ENCODE measurements at places on chromosomes 11 and 22.

DNA sequence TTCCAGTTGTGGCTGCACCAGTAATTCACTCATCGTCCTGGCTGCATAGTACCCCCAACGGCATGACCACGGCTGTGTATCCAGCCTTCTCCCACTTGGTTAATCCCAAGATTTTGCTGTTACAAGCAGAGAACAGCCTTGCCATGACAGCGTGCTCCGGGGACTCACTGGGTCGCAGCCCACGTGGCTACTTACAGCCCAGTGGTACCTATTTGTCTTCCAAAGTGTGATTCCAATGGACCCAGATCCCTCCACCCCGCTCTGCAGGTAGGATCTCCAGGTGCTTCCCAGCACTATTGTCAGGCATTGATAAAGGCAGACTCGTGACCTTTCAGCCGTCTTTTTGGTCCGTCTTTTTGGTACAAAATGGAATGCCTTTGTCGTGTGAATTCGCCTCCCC is 119.0 kb upstream of the FGF3 start:
- no peak for ATAC-seq

DNA sequence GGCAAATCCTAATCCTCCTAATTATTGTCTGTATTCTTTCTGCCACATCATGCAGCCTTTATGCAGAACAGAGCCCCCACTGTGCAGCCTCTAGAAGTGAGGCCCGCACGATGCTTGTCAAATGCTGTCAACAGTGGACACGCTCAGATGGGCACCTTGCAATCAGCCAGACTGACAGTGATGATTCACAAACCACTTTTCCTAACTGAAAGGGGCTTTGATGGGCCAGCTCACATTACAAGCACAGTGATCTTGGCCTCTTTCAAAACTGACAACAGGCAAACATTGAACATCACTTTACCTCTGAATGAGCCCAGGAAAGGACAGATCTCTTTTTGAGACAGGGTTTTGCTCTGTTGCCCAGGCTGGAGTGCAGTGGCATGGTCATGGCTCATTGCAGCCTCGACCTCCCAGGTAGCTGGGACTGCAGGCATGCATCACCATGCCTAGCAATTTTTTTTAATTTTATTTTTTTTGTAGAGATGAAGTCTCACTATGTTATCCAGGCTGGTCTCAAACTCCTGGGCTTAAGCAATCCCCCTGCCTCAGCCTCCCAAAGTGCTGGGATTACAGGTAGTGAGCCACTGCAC is 18.0 kb upstream of the E2F8 start:
- ATAC-seq, result no peak

DNA sequence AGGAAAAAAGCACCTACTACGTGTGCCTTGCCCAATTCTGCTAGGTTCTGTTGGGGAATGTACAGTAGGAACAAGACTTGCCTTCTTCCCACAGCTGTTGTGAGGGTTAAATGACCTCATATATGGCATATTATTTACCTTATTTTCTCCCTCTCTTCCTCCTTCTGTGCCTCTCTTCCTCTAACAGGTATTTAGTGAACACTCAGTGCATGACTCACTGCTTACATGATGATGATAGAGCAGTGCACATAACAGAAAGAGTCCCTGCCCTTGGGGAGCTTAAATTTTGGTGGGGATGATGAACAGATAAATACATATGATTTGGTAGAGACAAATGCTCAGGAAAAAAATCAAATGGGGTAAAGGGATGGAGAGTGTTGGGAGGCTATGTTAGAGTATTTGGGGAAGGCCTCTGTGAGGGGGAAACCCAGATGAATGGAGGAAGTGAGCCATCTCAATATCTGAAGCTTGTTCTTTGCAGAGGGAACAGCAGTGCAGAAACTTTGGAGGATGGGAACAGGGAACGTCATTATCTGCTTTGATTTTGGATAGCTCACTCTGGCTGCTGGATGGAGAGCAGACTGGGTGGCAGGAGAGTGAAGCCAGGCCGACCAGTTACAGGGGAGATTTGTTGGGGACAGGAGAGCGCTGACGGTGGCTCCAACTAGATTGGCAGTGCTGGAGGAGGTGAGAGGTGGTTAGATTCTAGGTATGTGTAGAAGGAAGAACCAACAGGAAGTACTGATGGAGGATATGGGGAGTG is 95.5 kb upstream of the TENM4 start:
- no peak for ATAC-seq

GRCh38 chr11:62402226-62402959 is 16.4 kb upstream of the SCGB1A1 start:
- ATAC-seq, result peak; percentile 85

GRCh38 chr22:48258064-48258701 is 1495.7 kb downstream of the TBC1D22A start:
- ATAC-seq, result no peak

- no peak for ATAC-seq
These were observed 177.4 kb downstream of the BUD13 start for GRCh38 chr11:116595305-116595880.

DNA sequence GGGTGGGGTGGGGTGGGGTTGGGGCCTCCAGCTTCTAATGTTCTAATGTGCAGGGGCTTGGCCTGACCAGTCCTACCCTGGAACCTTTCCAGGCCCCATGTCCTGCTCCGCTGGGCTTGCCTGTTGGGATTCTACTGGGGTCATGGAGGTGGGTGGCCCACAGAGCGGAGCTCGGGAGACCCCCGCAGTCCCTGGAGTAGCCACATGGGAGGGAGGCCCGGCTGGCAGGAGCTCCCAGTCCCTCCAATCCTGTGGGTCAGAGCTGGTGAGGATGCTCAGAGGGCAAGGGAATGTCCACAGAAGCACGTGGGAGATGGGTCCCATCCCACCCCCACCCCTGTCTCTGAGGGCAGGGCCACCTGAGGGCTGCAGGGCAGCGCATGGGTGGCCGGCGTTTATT is 2.9 kb downstream of the SEPTIN5 start:
- no peak for ATAC-seq

DNA sequence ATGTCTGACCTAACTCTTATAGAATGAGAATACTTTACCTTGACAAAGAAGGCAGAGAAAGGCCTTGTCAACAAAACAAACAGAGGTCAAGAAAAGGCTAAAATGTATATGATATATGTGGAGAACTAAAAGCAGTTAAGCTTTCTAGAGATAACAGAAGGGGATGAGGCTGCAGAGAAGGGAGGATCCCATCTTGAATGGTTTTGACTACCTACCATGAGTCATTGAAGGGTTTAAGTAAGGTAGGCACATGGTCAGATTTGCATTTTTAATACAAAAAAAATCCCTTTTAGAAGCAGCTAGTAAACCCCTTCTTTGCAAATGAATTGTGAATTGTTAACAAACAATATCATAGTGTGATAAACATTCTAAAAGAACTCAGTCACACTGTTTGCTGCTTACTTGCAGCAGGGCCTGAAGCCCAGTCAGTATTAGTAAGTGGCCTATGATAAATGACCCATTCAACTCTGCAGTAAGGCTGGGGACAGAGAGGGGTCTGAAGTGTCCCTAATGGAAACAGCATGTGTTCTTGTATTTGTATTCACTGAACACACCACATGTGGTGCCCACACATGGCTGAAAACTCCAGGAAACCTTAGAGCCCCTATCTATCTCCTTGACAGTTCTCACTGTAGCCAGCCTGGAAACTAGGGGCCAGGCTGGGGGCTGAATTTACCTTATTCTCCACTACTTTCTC is 328.8 kb upstream of the PITPNB start:
- ATAC-seq, result peak; percentile 32

DNA sequence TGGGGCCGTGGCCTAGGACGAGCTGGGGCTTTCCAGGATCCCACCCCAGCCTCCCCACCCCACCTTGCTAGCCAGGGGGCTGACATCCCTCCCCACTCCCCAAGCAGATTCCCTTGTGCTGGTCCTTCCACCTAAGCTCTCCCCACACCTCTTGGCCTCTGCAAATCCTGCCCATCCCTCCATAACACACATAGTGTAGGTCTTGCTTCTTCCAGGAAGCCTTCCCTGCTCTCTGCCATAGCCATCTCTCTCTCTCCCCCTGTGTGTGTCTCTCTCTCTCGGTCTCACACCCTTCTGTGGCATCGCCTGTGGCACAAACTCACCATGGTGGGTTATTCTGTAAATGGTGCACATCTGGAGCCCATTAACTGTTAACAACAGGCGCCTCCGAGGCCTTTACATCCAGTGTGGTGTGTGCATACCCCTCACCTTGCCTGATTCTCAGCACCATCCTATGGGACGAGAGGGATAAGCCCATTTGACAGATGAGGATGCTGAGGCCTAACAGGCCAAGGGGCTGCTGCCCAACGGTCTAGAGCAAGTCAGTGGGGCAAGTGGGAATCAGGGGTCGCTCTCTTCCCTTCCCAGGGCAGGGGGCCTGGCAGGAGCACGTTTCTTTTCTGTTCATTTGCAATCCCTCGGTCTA is 22.2 kb upstream of the PICK1 start:
- ATAC-seq, result no peak

All from activated CD4-positive, CD25-positive, alpha-beta regulatory T cell treated with anti-CD3 and anti-CD28 coated beads, Interleukin-2, amount 50 U/mL, for 24 hours (primary cell).